ENCODE measurements at places on chromosomes 4 and X. TPM values are rescaled to one million over a fixed set of nuclear protein-coding genes. Genes with fewer than 3 reads are reported as not detected.

GRCh38 chr4:172786039-172786792 is 382.4 kb upstream of the GALNT7 start:
- peak; percentile 26 for DNase-seq

DNA sequence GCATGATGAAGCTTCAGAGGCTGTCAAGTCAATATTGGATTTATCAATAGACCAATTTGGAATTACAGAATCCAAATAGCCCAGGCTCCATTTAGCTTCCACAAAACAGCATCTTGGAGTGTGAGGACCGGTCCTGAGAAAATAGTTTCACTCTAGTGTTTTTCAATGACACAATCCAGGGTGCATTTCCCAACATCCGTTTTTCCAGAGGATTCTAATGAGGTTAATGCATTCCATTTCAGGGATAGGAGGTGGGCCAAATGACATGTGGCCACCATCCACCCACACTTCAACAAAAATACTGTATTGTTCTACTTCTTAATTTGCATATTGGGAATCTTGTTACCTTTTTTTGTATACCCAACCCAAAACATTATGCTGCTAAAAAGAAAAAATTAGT is 229.8 kb upstream of the LDB2 start:
- no peak for DNase-seq

DNA sequence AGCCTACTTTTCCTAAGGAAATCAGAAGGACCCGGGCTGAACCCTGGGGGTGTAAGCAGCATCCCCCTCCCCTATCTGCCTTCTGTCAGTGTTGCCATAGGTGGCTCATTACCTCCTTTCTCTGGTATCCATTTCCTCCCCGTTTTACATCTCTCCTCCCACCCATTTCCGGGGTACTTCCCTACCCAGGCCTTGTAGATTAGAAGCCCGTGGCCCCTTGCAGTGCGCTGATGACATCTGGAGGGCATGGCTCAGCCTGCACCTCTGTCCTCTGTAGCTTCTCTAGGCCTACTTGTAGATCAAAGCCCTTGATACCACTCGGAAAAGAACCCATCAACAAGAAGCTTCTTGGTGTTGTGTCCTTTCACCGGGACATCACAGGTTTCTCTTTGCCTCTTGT is 71.8 kb downstream of the NBDY start:
- no peak for DNase-seq

GRCh38 chrX:118480172-118480571 is 15.4 kb upstream of the DOCK11 start:
- DNase-seq: no peak

The CYTL1 gene
- total RNA-seq: not detected

The SSX3 gene
- not detected for total RNA-seq

The TRPC5OS gene
- not detected for total RNA-seq

DNA sequence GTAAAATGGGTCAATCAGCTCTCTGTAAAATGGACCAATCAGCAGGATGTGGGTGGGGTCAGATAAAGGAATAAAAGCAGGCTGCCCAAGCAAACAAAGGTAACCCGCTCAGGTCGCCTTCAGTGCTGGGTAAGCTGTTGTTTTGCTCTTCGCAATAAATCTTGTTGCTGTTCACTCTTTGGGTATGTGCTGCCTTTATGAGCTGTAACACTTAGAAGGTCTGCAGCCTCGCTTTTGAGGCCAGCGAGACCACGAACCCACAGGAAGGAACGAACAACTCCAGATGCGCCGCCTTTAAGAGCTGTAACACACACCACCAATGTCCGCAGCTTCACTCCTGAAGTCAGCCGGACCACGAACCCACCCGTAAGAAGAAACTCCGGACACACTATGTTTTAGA is 11.5 kb upstream of the CAMK2D start:
- no peak for DNase-seq

DNA sequence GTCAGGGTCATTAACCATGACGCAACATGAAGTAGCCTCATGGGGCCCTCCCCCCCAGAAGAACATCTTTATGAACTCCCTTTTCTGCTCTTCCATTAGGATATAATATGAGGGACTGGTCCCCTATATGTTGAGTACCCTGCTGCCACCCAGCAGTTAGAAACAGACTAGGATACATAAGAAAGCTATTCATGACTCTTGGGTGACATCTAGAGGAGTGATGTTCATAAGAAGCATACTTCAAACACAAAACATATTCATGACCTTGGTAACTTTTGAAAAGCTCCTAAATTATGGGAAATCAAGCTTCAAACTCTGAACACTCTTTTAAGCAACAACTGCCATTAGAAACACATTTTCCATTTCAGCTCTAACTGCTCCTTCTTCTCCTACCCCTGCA is 155.2 kb upstream of the SPIN4 start:
- peak; percentile 18 for DNase-seq

GRCh38 chr4:129788486-129788885 is 692.5 kb downstream of the C4orf33 start:
- DNase-seq: no peak

- DNase-seq: no peak
These were observed 33.4 kb downstream of the COX18 start for GRCh38 chr4:73036123-73036522.

The ARAP2 gene
- total RNA-seq: 26.9 TPM

The TLR8 gene
- not detected for total RNA-seq

- DNase-seq: no peak
These were observed 53.8 kb downstream of the APLN start for GRCh38 chrX:129600981-129601424.

DNA sequence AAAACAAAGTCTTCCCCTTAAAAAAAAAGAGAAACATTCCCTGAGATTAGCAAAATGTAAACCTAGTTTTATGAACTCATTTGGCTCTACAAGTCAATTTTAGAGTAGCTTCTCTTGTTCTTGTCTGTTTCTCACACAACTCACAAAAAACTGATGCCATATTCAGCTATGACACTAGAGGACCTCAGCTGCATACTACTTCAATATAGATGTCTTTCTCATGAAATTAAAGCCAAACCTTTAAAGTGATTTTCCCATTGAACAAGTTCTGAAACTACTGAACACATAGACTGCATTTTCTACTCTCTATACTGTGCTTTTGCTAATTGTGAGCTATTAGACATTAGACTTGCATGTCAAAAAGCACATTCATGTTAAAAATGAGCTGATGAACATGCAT is 49.8 kb downstream of the TBCK start:
- DNase-seq: peak; percentile 36

DNA sequence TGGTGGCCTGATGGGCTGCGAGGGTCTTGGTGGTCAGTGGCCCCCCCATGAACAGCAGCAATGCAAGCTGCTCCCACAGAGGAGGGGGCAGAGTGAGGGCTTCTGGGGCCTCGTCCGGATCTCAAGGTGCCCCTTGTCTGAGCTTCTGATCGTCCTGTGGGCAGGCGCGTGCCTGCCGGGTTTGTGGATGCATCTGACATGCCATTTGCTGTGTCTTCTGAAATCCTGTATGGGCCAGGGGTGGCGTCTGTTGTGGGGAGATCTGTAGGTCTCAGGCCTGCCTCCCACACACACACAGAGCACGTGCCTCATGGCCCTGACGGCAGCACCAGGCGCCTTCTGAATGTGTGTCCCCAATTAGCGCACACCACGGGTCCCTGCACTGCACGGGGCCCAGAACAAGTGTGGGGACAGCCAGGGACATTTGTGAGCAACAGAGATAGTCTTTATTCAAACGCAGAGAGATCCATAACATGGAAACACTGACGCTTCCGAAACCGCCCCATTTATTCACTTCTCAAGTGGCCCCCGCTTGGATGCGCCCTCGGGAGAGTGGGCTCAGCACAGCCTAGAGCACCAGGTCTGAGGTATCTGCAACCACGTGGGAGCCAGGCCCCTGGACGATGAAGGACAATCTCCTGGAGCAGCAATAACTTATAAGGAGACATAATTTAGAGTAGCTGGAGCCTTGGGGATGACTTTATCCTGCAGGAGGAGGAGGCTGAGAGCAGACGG is 5.7 kb downstream of the SPON2 start:
- no peak for DNase-seq

DNA sequence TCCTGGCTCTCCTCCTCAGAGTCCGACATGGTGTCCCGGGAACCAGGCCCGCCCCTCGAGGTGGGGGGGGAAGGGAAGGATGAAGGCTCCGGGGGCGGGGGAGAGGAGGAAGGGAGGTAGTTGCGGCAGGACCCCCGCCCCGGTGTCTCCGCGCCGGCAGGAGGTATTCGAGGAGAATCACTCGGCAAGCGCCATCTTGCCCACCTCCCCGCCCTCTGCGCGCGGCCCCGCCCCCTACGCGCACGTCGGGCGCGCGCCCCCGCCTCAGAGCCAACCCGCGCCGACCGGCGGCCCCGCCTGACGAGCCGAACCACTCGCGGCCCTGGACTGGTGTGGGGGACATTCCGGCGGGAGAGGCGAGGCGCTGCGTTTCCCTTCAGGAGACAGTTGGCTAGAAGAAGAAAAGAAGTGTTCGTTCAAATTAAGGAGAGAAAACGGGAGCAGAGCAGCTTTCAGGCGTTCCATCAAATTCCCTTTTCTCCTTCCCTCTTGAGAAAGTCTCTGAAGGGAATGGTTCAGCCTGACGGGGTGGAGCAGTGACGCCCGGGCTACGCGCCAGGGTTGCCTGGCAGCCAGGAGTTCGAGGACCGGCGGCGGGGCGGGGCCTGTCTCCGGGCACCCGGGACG is at the start of gene RAB28:
Gene RAB28, minus strand, starts transcription at position 219 of the 627 bp plus-strand sequence.
- DNase-seq: peak; percentile 88

The GAGE12E gene
- total RNA-seq: not detected

GRCh38 chr4:137067735-137068134 is 464.6 kb downstream of the PCDH18 start:
- no peak for DNase-seq

GRCh38 chrX:153778684-153779101 is 2.1 kb upstream of the SRPK3 start:
- no peak for DNase-seq

DNA sequence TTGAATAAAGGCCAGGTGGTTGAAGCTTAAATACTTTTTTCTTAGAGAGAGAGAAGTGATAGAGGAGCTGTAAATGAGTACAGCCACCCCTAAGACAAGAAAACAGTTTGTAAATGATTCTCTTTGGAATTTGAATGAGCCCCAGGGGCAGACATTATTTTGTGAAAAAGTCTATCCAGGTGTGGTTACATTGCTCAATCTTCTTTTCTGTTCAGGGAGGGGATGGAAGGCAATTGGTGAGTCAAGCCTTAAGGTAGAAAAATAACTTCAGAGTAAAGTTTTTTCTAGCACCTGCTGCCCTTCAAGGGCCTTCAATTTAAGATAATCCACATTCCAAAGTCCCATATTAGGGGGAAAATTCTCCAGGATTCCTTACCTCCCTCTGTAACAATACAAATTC is 646.7 kb downstream of the PDHA2 start:
- DNase-seq: no peak

DNA sequence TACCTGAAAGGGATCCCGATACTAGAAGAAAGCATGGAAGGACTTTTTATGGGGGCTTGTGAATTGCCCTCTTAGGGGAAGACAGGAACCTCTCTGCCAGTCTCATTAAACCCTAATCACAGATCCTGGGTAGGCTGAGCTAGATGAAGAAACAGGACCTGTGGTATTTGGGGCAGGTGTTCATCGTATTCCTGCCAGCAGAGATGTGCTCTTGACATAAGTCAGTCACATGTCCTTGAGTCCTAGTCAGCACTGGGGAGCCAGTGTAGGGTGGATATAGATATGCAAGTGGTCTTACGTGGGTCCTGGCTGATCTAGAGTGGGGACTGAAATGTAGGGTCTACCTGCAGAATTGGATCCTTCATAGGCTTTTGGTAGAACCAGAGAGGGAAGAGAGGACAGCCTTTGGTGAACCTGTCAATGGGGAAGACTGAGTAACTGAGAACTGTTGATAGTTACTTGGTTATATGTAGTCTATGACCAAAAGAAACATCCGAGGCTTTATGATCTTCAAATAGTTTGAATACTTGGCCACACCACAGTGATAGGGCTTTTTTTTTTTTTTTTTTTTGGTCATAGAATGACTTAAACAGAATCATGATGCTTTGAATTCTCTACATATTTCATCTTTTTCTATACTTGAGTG is 63.5 kb upstream of the WDR1 start:
- DNase-seq: no peak

DNA sequence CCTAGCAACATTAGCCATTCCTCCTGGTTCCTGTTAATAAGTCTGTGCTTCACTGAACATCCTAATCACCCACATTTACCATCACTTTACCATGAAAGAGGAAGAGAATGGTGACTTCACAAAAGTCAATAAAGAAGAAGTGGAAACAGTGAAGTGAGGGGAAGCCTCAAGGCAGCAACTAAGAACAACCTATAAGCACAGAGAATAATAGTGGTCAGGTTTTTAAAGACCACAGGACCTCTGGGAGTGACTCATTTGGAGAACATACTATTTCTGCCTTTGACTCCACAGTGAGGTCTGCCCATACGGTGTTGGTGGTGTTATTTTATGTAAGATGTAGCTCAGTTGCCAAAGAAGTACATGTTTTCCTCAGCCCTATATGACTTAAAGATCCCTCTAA is 86.0 kb upstream of the TET2 start:
- peak; percentile 42 for DNase-seq

The TAB3 gene
- total RNA-seq: 33.5 TPM

The BTK gene
- total RNA-seq: not detected

GRCh38 chr4:14669371-14669770 is 332.9 kb upstream of the CPEB2 start:
- DNase-seq: no peak

- DNase-seq: peak; percentile 69
These were observed 1.0 kb upstream of the ARHGAP4 start for GRCh38 chrX:153926858-153927671.

The FAAH2 gene
- total RNA-seq: not detected

The SSX1 gene
- total RNA-seq: not detected

GRCh38 chrX:148133105-148133725 is 152.1 kb downstream of the FMR1NB start:
- DNase-seq: peak; percentile 11

DNA sequence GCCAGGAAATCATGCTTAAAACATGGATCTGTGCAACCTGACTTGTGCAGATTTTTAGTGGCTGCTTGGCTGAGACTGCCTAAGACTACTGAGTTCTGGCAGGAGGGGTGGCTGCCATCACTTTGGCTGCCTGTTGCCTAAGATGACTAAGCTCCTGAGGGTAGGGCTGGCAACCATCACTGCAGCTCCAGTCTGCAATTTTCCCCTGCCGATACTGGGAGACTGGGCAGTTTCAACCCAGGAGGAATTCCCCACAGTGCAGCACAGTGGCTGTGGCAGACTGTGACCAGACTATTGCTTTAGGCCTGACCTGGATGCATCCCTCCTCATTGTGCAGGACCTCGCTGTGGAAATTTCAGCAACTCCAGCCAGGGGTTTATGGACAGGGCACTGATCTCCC is 544.9 kb downstream of the ANKRD50 start:
- DNase-seq: peak; percentile 46

GRCh38 chr4:99966692-99967091 is 16.6 kb upstream of the H2AZ1 start:
- no peak for DNase-seq

The COQ2 gene
- 29.8 TPM for total RNA-seq

DNA sequence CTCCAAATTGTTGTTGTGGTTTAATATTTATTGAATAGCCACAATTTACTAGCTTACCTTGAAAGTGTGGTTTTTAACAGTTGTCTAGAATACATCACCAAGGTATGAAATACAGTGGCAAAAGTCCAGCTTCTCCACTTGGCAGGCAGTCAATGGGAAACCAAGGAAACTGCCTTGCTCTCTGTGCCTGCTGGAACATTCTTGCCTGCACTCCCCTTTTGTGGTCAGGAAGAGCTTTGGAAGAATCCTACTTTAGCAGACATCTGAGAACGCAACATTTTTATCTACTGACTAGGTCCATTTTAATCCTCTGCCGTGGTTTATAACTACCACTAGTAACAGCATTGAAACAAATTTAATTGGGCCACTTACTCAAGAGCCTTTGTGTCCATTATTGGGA is 64.5 kb downstream of the TENM3 start:
- peak; percentile 97 for DNase-seq

All from A172 (cell line).